ENCODE measurements at places on chromosomes 2 and 18.

GRCh38 chr2:19203866-19204265 is 154.6 kb downstream of the OSR1 start:
- H3K36me3 ChIP-seq = no peaks in the 10 kb centered on the region
- DNase-seq = no peak
- no peaks in the 10 kb centered on the region for H3K27me3 ChIP-seq

GRCh38 chr2:65049010-65049639 is 7.1 kb upstream of the CEP68 start:
- H3K4me1 ChIP-seq = peaks cover 20% of the 10 kb centered on the region
- peaks cover 2% of the 10 kb centered on the region for H3K27me3 ChIP-seq
- DNase-seq = no peak
- no peak overlapping the region for H3K27ac ChIP-seq
- no peak overlapping the region for H3K4me3 ChIP-seq
- H3K36me3 ChIP-seq = peaks cover 31% of the 10 kb centered on the region

- no peak for DNase-seq
- no peak overlapping the region for H3K27ac ChIP-seq
- no peak overlapping the region for H3K4me3 ChIP-seq
- H3K4me1 ChIP-seq = peaks cover 12% of the 10 kb centered on the region
Measured at GRCh38 chr18:74141667-74142066, 6.0 kb downstream of the FBXO15 start.

DNA sequence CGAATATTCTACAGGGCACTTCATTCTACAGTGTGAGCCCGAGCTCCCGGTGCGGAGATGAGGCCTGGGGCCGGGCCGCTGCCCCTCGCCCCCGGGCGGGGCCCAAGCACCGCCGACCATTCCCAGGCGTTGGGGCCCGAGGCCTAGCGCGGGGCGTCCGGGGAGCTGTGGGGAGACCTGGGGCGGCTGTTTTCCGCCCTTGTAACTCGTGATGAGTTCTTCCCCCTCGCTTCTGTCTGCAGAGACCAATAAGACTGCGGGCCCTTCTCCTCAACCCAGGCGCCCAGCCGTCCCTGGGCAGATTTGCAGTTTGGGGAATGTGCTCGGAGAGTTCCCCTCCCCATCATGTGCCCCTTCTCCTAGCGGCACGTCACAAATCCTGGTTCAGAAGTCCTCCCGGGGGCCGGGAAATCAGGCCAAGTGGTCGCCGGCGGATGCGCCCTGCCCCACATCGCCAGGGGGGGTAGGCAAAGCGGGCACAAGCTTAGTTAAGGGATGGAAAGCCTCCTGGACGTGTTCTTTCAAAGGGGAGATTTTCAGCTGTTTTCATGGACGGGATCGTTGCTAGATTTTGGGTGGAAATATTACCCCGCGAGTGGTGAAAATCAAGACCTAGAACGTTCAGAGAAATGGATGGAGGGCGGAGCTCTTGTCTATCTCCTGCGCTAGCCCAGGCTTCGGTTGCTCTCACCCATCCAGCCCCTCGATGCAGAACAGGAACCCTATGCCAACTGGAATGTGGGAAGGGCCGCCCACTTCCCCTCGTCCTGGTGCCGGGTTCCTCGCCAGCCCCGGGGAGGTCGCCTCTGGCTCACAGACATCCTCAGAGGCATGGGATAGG is 18.8 kb upstream of the HAAO start:
- H3K27ac ChIP-seq = peak overlapping the region; percentile 100
- H3K4me3 ChIP-seq = peak overlapping the region; percentile 91
- DNase-seq = peak; percentile 62
- peaks cover 10% of the 10 kb centered on the region for H3K36me3 ChIP-seq
- H3K4me1 ChIP-seq = peaks cover 25% of the 10 kb centered on the region
- H3K27me3 ChIP-seq = peaks cover 6% of the 10 kb centered on the region

DNA sequence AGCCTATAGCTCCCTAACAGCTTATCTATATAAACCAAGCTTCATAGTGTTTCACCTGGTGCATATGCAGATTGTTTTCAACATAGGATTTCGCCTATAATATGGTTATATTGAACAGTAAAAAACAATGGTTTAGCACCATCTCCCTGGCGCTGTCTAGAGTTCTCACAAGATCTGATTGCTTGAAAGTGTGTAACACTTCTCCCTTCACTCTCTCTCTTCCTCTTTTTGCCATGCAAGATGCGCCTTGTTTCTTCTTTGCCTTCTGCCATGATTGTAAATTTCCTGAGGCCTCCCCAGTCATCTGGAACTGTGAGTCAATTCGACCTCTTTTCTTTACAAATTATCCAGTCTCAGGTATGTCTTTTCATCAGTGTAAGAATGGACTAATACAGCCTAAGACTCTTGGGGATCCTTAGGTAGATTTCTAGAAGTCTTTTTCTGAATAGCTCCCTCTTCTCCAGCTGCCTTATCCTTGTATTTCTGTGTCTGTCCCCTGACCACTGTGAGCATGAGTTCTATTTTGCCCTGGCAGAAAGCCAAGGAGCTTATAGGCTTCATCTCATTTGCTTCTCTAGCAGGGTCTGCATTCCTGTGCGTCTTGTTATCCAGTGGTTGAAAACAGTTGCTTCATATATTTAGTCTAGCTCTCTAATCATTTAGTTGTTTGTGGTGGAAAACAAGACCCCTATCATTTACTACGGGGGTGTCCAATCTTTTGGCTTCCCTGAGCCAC is 401.6 kb downstream of the GPD2 start:
- peaks cover 2% of the 10 kb centered on the region for H3K27me3 ChIP-seq
- no peaks in the 10 kb centered on the region for H3K4me1 ChIP-seq
- H3K27ac ChIP-seq = no peak overlapping the region
- H3K36me3 ChIP-seq = no peaks in the 10 kb centered on the region
- DNase-seq = no peak

DNA sequence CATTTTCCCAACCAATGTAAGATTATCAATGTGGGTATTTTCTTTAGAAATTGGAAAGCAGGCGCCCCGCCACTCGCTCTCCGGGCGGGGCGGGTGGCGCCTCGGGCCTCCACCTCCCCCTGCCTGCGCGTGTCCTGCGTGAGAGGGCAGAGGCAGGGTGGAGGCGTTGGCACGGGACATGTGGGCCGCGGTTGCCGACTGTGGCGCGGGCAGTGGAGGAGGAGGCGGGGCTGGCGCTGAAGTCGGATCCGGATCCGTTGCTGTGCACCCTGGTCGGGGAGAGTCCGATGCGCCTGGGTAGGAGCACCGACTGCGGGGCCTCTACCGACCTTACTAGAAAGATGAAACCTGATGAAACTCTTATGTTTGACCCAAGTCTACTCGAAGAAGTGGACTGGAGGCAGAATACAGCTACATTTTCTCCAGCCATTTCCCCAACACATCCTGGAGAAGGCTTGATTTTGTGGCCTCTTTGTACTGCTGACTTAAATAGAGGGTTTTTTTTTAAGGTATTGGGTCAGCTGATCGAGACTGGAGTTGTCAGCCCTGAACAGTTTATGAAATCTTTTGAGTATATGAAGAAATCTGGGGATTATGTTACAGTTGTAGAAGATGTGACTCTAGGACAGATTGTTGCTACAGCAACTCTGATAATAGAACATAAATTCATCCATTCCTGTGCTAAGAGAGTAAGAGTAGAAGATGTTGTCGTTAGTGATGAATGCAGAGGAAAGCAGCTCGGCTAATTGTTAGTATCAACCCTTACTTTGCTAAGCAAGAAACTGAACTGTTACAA is 37.9 kb downstream of the PMS1 start:
- H3K27ac ChIP-seq = no peak overlapping the region
- no peak overlapping the region for H3K4me3 ChIP-seq
- H3K36me3 ChIP-seq = peaks cover 29% of the 10 kb centered on the region
- no peaks in the 10 kb centered on the region for H3K4me1 ChIP-seq
- H3K27me3 ChIP-seq = no peaks in the 10 kb centered on the region

- H3K36me3 ChIP-seq = peaks cover 5% of the 10 kb centered on the region
- no peak for DNase-seq
- H3K27me3 ChIP-seq = peaks cover 80% of the 10 kb centered on the region
- peaks cover 34% of the 10 kb centered on the region for H3K4me1 ChIP-seq
- peak overlapping the region; percentile 12 for H3K4me3 ChIP-seq
Measured at GRCh38 chr2:172079838-172080640, 5.3 kb upstream of the DLX1 start.

Data from activated CD8-positive, alpha-beta T cell treated with anti-CD3 and anti-CD28 coated beads, Interleukin-2, amount 10 ng/mL, durations not matched to agents 7 days and 5 days (primary cell).